ENCODE measurements at places on chromosomes 1 and 21.

- DNase-seq, result no peak
Observed at GRCh38 chr1:29121516-29121935, 2.2 kb downstream of the TMEM200B start.

GRCh38 chr1:13892198-13892597, 192.2 kb downstream of the PRDM2 start:
- DNase-seq, result no peak

DNA sequence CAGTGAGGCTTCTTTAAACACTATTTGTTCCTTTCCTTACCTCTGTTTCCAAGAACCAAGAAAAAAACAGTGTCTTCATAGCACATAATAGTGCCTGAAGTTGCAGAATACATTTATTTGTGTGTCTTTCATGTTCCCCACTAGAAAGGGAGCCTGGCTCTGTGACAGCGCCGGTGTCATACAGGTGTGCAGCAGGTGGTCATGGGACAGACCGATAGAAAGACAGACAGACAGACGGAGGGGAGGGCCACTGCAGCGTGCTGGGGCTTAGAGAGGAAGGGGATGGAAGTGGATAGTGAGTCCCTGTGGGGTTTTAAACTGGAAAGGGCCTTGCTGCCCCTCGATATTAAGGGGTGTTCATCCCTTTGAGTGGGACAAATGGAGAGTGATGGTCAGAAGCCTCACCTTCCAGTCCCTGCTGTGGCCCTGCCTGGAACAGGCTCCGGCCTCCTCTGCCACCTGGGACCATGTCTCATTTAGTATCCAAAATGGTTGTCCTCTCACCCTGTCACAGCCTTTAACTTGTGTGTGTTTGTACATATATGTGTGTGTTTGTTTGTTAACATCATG, 152.9 kb downstream of the PGBD5 start:
- DNase-seq, result no peak

DNA sequence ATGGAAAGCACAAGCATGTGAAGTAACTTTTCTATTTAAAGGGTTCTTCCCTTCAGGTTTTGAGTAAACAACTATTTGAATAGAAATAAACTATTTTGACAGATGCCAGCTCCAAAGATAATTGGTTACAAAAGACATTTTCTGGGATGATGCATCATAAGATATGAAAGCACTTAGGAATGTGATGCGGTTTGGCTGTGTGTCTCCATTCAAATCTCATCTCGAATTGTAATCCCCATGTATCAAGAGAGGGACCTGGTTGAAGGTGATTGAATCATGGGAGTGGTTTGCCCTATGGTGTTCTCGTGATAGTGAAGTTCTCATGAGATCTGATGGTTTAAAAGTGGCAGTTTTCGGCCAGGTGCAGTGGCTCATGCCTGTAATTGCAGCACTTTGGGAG, 6.4 kb downstream of the DISP1 start:
- no peak for DNase-seq

DNA sequence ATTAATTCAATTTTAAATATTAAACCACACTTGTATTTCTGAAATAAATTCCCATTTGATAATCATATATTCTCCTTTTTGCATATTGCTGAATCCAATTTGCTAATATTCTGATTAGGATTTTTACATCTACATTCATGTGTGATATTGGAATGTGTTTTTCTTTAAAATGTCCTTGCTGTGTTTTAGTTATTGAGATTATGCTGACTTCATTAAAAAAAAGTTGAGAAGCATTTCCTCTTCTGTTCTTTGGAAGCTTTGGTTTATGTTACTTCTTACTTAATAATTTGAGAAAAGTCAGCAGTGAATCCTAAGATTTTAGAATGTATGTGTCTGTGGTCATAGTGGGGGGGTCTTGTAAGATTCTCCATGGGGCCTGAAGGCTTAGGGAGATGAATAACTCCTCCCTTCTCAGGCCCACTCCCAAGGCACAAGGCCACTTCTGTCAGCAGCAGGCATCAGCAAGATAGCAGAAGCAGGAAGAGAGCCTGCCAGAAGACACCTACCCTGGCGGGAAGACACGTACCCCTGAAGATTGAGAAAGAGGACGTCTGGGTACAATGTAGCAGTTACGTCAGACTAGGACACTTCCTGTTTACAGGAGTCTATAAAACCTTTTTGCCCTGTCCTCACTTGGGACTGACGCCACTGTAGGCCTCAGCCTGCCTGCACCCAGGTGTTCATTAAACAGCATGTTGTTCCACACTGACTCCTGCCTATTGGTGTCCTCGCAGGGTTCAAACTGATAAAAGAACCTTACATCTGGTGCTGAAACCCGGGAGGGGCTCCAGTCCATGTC, 56.9 kb downstream of the ODF2L start:
- DNase-seq, result no peak

- no peak for DNase-seq
Observed at GRCh38 chr21:31426235-31426797, 82.3 kb upstream of the TIAM1 start.

DNA sequence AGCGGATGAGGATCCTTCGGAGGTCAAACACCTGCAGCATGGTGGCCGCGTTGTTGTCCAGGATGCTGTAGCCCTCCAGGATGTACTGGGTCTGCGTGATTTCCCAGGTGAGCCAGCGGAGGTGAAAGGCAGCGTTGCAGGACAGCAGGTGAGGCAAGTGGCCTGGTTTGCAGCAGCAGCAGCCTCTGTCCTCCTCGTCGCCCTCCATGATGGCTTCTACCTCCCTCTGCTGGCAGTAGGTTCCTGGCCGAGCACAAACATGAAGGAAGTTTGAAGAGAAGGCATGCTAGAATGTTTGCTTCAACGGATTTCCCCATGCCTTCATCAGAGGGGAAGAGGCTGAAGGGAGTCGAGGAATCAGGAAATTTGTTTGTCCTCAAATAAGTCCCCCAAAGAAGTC, 74.7 kb downstream of the NTPCR start:
- DNase-seq, result peak; percentile 52

- DNase-seq, result no peak
Observed at GRCh38 chr1:159266832-159267231, 35.3 kb upstream of the FCER1A start.

GRCh38 chr1:72648465-72648864, 366.1 kb upstream of the NEGR1 start:
- DNase-seq, result no peak

GRCh38 chr1:61221642-61222041, 139.3 kb downstream of the NFIA start:
- no peak for DNase-seq

GRCh38 chr1:79646880-79647279, 640.4 kb upstream of the ADGRL4 start:
- no peak for DNase-seq

DNA sequence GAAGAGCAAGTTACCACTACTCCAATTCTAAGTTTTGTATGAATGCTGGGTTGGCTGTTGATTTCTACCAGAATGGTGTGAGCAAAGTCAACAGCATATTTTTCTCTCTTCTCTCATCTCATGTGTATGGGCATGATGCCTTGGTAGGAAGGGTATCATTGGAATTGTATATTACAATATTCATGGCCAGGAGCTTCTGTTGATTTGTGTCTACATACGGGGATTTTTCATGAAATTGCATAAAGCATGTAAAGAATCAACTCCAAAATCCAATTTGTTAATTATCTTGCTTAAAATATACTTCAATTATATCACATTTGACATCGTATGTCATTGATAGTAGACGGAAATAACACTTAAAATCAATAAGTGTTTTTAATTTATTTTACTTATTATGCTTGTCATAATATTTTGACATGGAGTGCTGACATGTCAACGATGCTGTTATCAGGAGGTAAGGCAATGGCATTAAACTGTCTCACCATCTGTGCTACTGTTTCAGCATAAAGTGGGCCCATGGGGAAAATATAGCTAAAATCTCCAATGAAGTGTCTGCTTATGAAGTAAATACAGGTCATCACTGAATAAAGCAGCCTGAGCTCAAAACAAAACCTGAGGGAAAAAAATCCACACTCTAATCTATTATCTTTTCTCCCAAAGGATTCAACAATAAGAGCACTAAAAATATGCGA, 142.2 kb upstream of the NBPF11 start:
- no peak for DNase-seq

- DNase-seq, result no peak
Observed at GRCh38 chr1:214941061-214941460, 141.5 kb upstream of the KCNK2 start.

GRCh38 chr1:205074084-205074483, 10.2 kb downstream of the TMEM81 start:
- no peak for DNase-seq

GRCh38 chr21:45518742-45519141, 23.5 kb downstream of the SLC19A1 start:
- DNase-seq, result no peak

DNA sequence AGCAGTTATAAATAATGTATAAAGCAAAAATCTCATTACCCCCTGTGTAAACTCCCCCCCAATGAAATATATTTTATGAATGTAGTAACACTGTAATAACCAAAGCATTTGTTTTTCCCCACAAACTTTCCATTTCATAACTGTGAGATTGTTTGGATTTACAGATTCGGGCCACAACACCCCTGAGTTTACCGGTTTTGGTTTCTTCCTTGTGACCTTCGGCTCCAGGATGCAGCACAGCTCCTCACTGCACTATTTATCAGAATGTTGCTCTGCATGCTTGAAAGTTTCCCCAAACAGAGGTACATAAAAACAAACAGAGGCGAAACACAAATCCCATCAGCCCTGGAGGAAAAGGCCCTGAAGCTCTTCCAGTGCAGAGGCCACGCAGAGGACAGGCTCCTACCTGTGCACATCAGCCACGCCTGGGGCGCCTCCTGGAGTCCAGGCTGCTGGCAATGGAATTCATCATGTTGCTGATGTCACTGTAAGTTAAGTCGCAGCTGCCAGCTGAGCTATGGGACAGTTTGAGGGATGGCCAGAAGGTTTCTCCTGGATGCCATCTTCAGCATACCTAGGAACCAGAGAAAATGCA, 122.0 kb downstream of the LMO4 start:
- peak; percentile 37 for DNase-seq

DNA sequence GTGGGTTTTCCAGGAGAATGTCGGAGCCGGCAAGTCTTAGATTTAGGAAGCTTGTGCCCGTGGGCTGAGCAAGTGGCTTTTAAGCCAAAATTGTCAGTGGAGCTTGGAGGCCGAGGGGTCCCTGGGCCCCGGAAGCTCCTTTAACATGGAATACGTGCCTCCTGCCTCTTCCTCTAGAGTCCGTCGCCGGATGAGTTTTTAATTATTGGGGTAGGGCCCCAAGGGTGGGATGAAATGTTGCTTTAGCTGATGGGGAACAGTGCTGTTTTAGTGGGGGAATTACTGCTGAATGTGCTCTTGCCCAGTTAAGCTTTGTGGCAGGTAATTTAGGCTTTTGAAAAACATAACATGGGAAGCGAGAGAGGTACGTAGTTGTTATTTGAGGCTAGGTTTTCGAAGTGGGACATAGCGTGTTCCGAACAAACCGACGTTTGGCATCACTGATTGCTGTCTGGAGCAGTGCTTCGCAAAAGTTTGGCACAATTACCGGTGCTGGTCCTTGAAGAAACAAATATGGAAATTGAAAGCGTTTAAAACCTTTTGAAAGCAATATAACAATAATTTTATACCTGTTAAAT, 786 bp downstream of the RPL5 start:
- DNase-seq, result no peak

DNA sequence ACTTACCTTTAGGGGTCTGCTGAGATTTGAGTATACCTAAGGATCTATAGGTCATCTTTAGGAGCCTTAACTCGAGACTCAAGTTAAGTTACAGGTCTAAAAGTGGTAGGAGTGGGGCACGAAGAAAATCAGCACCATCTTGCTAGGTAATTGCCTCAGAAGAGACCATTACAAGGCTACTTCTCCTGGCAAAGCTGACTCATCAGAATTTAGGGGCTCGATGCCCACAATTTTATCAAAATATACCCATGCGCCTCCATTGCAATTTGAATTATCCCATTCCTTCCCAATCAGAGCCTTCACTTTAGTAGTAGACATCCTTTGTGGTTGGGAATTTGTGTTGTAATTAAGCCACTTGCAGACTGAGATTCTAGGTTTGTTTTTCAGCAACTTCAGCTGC, 1994.3 kb downstream of the MRPL39 start:
- no peak for DNase-seq

- no peak for DNase-seq
Observed at GRCh38 chr1:168148916-168149315, 12.2 kb upstream of the GPR161 start.

DNA sequence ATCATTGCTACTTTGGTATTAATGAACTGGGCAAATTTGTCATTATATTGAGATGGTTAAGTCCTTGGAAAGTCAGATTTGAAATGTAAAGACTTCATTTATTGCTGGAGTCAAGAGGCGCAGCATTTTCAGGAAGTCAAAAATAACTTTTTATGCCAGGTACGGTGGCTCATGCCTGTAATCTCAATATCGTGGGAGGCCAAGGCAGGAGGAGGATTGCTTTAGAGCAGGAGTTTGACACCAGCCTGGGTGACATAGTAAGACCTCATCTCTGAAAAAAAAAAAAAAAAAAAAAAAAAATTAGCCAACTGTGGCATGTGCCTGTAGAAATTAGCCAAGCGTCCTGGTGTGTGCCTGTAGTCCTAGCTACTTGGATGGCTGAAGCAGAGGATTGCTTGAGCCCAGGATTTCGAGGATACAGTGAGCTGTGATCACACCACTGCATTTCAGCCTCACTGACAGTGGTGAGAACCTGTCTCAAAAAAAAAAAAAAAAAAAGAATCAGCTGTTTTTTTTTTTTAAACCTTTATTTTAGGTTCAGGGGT, 5.5 kb downstream of the HIPK1 start:
- no peak for DNase-seq

- no peak for DNase-seq
Observed at GRCh38 chr1:180256341-180257027, 26.4 kb downstream of the LHX4 start.

- no peak for DNase-seq
Observed at GRCh38 chr1:79295967-79296366, 289.4 kb upstream of the ADGRL4 start.

GRCh38 chr1:226476648-226477319, 68.9 kb upstream of the PARP1 start:
- no peak for DNase-seq

DNA sequence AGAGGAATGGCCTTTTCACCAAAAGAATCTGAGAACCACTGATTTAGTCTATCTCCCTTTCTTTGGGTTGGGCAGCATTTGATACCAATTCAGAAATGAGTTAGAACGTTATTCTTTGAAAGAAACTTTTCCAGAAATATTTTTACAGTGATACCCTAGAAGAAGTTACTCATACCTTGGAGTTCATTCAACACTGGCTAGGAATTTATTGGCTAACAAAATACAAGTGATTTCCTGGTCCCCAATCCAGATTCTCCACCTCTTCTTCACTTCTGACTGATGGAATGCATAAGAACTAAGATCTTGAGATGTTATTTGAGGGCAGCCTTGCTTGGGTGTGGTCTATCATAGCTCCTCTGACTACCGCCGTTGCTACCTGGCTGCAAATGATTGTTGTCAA, 9.4 kb downstream of the C1orf162 start:
- no peak for DNase-seq

- DNase-seq, result peak; percentile 71
Observed at GRCh38 chr1:201792534-201793305, 36.2 kb upstream of the IPO9 start.

DNA sequence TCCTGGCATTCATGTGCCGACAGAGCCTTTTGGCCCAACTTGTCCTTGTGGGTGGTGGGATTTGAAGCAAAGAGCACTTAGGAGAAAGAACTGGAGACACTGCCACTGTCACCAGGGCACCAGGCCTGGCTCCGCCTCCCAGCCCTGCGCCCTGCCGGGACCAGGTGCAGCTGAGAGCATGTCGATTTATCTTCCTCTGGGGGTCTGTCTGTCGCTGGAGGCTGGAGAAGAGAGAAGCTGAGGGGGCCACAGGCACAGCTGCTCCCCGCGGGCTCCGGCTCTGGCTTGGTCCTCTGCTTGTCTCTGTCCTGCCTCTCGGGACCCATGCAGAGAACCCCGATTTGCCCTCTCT, 28.2 kb downstream of the PCNT start:
- DNase-seq, result no peak

Data from left ventricle myocardium superior (tissue), 1 donor.